A549 treated with Hydrocortisone at 1 μM for 4 hours (cell line): ENCODE measurements at places on chromosomes 3 and 15. TPM values are rescaled to one million over a fixed set of nuclear protein-coding genes. Genes with fewer than 3 reads are reported as not detected.

The C3orf52 gene
- total RNA-seq, result 9.6 to 12.3 TPM (median 11.6 TPM) in 5 replicates

The MEIS2 gene
- total RNA-seq, result 7.3 to 12.0 TPM (median 8.5 TPM) in 5 replicates

The TICRR gene
- 10.1 to 13.7 TPM (median 11.9 TPM) in 5 replicates for total RNA-seq

The GPR62 gene
- not detected in 5 replicates for total RNA-seq

The ASTE1 gene
- 5.2 to 6.8 TPM (median 5.3 TPM) in 5 replicates for total RNA-seq

The ATP13A5 gene
- not detected in 5 replicates for total RNA-seq

The DAPK2 gene
- 3.7 to 4.7 TPM (median 4.1 TPM) in 5 replicates for total RNA-seq

The KLHL40 gene
- total RNA-seq, result not detected in 5 replicates

The CCR9 gene
- total RNA-seq, result 0.03 TPM in 1 of 5 replicates, not detected in the others

The THBS1 gene
- total RNA-seq, result 41.7 to 98.2 TPM (median 57.1 TPM) in 5 replicates

The LDHAL6B gene
- not detected in 5 replicates for total RNA-seq

The SLC25A20 gene
- 10.3 to 12.0 TPM (median 11.3 TPM) in 5 replicates for total RNA-seq

The JMJD7 gene
- 3.2 to 4.6 TPM (median 3.4 TPM) in 5 replicates for total RNA-seq

The LTK gene
- total RNA-seq, result 0.03 to 0.10 TPM (median 0.07 TPM) in 5 replicates

The TEX55 gene
- not detected in 5 replicates for total RNA-seq

The CXCR6 gene
- total RNA-seq, result not detected in 5 replicates

The TRIM59 gene
- 7.0 to 11.3 TPM (median 8.5 TPM) in 5 replicates for total RNA-seq

The COLQ gene
- total RNA-seq, result 0.25 to 0.53 TPM (median 0.29 TPM) in 5 replicates

The HIGD2B gene
- not detected in 5 replicates for total RNA-seq

The PTPRG gene
- 2.0 to 3.1 TPM (median 2.5 TPM) in 5 replicates for total RNA-seq

The GOLGA6L22 gene
- not detected in 5 replicates for total RNA-seq

The GOLGA6L7 gene
- total RNA-seq, result not detected in 5 replicates

The FSTL1 gene
- 42.8 to 79.0 TPM (median 67.5 TPM) in 5 replicates for total RNA-seq

The MESP1 gene
- total RNA-seq, result 1.2 to 8.5 TPM (median 6.7 TPM) in 5 replicates

The RARRES1 gene
- total RNA-seq, result 6.8 to 10.6 TPM (median 8.7 TPM) in 5 replicates

The RBPMS2 gene
- total RNA-seq, result 6.2 to 8.5 TPM (median 8.2 TPM) in 5 replicates

The EPHA3 gene
- not detected in 5 replicates for total RNA-seq

The PLA2G4D gene
- total RNA-seq, result not detected in 5 replicates

The NAALADL2 gene
- 0.10 to 0.23 TPM (median 0.18 TPM) in 3 of 5 replicates, not detected in the others for total RNA-seq

The RASGRF1 gene
- 0.17 to 0.43 TPM (median 0.34 TPM) in 5 replicates for total RNA-seq

The USP50 gene
- not detected in 5 replicates for total RNA-seq

The MRPS25 gene
- total RNA-seq, result 45.1 to 60.8 TPM (median 57.1 TPM) in 5 replicates

The GOLGA8G gene
- total RNA-seq, result not detected in 5 replicates

The CNTN4 gene
- not detected in 5 replicates for total RNA-seq

The MASP1 gene
- 0.02 to 0.06 TPM (median 0.05 TPM) in 3 of 5 replicates, not detected in the others for total RNA-seq

The SCAANT1 gene
- not detected in 5 replicates for total RNA-seq

The KBTBD12 gene
- not detected in 5 replicates for total RNA-seq

The HHATL gene
- total RNA-seq, result not detected in 5 replicates

The RTP1 gene
- not detected in 5 replicates for total RNA-seq

The LEKR1 gene
- 0.54 to 0.63 TPM (median 0.59 TPM) in 5 replicates for total RNA-seq

The ISL2 gene
- 2.9 to 4.3 TPM (median 3.8 TPM) in 5 replicates for total RNA-seq

The DAZL gene
- total RNA-seq, result not detected in 5 replicates

The SMC4 gene
- 74.3 to 105 TPM (median 91.6 TPM) in 5 replicates for total RNA-seq
